ENCODE measurements at places on chromosomes 1 and 21.

- DNase-seq, result no peak
These were observed 160.7 kb upstream of the POU3F1 start for GRCh38 chr1:38207275-38207674.

DNA sequence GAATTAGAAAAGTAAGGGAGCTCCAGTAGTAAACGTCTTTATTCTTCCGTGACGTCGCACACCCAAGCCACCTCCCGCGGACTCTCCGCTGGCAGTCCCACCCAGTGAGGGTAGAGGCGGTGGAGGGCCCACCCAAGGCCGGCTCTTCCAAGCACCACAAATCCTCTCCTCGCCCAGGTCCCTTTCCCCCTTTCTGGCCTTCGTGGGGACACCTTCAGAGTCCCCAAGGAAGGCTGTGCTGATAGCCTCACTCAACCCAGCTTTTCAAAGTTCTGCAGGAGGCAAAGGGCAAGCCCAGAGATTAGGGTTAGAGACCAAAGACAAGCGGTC lies 349 bp upstream of the GPN2 start:
- DNase-seq, result no peak

DNA sequence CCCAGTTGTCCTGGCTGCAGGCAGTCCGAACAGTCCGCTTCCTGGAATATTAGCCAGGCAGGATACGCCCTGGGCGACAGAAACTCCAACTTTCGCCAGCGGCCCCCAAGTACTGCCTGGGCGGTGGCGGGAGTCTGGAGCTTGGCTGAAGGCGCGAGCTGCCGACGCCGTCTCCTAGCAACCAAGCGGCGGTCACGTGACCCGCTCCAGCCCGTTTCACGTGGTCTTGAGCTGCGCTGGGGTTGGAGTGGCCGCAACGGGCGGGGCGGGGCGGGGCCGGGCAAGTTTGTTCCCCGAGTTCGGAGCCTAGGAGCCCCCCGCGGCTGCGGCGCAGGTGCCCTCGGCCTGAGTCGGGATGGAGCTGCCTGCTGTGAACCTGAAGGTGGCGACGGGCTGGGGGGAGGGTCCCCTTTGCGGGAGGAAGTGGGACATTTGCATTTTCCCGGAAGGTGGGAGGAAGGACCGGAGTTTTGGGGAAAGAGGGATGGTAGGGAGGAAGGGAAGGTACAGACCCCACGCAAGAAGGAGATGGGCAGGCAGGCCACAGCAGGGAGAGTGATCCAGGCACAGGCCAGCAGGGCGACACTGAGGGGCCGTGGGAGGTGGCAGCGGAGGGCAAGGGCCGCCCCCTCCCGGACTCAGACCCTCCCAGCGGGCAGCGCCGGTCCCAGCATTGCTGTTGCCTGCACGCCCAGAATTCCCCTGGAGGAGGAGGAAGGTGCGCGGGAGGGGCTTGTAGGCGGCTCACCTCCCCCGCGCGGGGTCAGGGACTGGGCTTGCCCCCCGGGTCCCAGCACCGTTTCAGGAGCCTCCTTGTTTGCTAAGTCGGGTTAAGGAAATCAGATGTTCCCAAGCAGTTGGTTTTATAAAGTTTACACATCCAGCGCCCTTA lies at the start of gene AGTRAP:
AGTRAP (plus strand) TSS at position 283 of the 892 bp plus-strand sequence; CDS start at position 356, 73 bp downstream.
- peak; percentile 92 for DNase-seq

GRCh38 chr1:63984930-63985290 lies 211.1 kb downstream of the ROR1 start:
- no peak for DNase-seq

DNA sequence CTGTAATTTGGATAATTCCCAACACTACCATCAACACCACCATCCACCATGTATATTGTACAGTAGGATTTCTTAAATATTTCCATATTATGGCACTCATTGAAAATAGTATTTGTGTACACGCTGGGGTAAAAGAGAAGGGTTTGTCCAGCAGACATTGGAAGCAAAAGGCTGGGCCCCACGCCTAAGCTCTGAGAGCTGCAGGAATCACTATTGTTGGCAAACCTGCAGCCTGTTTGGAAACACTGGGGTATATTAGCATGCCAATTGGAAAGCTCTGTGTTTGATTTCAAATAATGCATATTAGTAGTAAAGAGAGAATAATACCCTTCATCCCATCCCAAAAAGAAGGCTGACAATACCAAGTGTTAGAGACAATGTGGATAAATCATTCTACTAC lies 81.5 kb upstream of the DPYD start:
- no peak for DNase-seq

DNA sequence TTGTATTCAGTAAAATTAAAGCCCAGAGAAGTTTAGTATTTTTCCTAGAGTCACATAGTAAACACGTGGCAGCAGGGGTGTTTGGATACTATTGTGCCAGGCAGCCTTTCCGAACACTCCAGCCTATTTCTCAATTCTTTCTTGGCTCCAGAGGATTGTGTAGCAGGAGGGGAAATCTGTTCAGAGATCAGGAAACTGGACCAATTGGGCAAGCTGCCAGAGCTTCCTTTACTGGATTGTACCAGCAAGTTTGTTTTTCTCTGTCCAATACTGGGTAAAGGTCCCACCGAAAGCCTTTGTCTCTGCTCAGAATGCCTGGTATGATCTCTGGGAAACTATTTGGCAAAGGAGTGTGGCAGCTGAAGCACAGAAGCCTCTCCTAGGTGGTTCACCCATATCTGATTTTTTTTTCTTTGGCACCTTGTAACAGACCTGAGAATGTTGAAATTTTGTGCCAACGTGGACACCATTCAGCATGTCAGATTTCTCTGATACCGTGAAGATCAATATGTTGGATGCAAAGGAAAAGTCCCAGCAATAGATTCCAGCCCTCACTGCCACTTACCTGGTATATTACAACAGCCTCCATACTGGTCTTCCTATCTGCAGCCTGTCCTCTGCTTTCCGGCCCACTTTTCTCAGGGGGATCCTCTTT lies 126.2 kb downstream of the FGGY start:
- no peak for DNase-seq

GRCh38 chr1:38814984-38815464 lies 44.5 kb downstream of the RRAGC start:
- DNase-seq, result no peak

GRCh38 chr1:73635021-73635420 lies 563.0 kb downstream of the LRRIQ3 start:
- no peak for DNase-seq

GRCh38 chr1:231678011-231678432 lies 51.4 kb downstream of the DISC1 start:
- DNase-seq, result no peak

DNA sequence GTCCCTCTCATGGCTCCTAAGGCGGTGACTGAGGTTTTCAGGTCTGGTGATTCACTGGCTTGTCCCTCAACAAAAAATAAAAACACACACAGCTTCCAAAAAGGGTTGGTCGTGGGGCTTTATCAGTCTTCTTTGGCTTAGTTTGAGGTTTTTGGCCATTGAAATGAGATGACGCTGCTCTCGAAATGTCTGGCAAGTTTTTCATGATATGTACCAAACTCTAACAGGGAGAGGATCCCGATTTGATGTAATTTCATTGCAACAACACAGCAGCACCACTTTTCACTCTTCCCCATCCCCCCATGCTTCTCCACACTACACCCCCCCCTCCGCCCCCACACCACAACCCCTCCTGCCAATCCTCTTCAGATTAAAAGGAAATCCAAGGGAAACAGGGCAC lies 187.1 kb upstream of the NFIA start:
- no peak for DNase-seq

DNA sequence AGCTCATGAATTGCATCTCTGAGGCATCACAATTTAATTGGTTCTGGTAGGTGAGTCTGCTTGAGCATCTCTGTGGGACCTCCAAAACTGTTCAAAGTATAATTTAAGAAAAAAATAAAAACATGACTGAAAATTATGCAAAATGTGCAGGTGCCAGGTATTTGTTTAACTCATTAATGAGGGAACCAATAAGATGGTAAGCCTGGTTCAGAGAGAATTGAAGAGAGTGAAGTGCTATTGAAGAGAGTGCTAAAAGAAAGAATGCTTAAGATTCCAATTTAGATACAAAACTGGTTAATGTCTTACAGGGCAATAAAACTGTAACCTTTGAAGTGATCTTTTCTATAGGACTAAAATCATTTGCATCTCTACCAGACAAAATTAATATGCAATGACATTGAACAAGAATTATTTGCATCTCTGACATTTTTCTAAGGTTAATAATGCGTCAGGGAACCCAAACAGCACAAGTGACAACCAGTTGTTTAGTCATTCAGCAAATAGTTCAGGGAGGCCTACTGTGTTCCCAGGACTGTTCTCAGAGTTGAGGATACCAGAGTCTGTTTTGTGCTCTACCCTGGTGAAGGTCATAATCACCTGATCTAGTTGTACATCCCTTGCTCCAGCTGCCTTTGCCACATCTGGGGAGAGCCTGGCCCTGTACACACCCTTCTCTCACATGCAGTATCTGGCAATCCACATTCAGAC lies 183.5 kb downstream of the PATJ start:
- DNase-seq, result no peak

DNA sequence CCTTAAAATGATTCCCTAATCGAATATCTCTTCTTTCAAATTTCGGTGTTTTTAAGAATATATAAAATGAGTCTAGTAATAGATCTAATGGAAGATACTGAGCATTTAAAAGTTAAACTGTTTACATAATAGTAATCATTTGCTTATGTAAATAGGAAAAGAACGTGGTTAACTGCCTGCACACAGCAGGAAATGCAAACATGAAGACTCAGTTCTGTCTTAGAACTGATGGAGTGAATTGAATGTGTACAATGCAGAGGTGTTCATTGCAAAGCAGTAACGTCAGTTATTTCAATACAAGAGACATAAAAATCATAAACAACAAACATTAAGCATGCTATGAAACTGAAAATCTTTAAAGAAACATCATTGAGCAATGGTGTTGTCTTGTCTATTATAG lies 359.4 kb upstream of the ADAMTS5 start:
- no peak for DNase-seq

DNA sequence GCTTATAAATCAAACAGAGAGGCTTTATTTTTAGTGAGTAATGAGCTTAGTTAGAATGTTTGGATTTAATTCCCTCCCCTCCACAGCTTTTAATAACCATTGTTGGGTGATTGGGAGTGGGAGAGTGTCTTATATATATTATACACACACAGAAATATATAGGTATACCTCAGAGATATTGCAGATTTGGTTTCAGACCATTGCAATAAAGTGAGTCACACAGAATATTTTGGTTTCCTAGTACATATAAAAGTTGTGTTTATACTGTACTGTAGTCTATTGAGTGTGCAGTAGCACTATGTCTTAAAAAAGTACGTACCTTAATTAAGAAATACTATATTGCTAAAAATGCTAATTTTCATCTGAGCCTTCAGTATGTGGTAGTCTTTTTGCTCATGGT lies 44.4 kb downstream of the RPS6KC1 start:
- DNase-seq, result no peak

DNA sequence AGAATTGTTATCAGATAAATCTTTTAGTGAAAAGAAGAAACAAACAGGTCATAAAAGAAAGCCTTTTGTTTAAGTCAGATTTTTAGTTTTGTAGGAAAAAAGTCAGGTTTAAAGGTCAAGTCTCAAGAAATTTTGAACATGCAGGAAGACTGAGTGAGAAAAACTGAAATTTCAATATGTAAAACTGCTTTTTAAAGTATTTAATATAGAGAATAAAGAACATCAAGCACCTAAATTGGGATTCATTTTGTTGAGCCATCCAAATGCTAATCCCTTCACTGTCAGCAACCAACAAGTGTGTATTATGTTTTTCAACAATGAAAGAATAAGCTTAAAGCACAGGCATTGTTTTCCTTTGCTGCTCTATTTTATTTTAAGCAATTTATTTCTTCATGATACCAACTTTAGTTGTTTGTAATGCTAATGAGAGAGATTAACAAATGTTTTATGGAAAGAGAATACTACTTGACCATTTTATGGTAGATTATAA lies 114.9 kb upstream of the SERTAD4 start:
- no peak for DNase-seq

DNA sequence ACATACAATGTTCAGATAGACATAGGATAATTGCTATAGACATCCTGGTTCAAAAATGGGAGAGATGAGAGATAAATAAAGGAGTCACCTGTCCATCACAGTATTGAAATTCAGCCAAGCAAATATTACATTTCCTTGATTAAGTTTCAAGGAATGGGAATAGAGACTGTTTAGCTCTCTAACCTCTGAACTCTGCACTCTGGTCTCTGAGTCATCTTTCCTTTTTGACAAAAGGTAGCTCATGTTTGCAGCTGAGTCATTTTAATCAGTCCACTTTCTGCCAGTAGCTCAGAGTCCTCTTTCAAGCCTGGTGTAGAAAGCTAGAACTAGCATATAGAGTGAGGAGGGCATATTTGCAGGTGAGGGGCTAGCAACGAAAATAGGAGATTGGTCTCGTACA lies 51.4 kb upstream of the GJA8 start:
- DNase-seq, result no peak

DNA sequence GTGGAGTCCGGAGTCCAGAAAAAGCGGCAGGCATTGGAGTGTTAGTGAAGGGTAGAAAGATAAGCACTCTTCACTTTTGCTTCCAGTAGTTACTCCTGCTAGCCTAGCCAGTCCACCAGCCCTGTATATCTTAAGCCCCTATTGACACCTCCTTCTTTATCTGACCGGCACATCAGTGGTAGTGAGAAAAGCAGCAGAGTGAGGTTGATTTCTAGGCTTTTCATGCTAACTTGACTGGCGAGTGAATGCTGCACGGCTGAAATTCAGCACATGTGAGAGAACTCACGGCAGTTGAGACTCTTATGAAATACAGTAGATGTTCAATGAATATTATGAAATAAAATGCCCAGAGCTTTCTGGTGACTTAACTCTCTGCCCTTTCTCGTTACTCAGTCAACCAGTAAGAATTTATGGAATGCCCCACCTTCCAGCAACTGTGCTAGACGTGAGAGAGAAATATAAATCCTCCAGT lies 128.2 kb downstream of the CACHD1 start:
- DNase-seq, result no peak

DNA sequence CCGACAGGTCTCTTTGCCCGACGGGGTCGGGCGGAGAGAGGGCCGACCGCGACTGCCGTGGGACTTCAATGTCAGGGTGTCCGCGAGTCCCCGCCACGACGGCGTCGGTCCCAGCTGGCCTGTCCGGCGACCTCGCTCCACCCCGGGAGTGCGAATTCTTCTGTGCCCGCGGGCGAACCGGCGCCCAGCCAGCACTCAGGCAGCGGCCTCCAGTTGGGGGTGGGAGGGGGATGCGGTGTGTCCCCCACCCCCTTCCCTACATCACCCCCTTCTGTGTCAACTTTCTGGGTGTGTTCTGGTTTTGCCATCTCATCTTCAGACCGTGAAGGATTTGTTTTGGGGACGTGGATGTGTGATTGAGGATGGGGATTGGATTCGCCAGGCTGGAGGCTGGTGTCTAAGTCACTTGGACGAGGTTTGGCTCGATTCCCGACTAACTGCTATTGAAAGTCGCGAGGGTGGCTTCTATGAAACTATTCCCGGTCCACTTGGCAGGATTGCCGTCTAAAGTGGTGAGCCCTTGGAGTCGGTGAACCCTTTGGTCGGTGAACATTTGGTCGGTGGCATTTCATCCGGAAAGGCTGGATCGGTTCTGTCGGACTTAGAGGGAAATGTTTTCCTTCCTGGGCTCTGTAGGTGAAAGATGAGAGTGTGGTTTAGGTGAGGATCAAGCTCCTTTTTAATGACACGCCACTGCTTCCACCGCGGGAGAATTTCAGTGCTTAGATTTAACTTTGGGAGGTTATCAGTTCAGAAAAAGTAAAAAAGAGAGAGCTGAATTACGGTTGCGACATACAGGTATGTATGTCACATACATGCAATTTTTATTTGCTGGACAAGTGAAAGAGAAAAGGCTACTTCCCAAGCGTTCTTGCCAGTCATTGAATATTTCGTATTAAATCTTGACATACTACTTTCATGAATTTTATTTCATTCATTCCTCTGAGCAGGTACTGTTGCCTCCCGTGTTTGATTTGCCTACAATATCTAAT lies 771 bp downstream of the ABCD3 start:
- no peak for DNase-seq

Measured in CD4-positive, alpha-beta T cell treated with Interleukin-4 for 1 hour (primary cell).